NCI-H2081 (cell line): ENCODE measurements at places on chromosomes 1 and 21.

DNA sequence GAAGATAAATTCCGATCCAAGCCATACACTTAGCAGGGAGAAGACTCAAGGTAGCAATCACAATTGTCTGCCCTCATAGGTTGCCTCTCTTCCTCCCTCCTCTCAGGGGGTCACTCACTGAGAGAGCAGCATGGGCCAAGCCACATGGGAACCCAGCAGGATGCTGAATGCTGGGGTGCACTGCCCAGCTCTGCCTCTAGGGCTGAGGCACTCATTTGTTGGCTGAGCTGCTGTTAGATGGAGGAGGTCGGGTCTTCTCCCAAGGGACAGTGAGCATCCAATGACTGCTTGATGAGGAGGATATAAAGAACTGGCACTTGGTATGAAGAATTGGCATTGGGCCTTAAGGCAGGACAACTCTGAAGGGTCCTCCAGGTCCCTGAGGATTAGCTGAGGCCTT, 418.8 kb downstream of the SIPA1L2 start:
- DNase-seq, result peak; percentile 9

- no peak for DNase-seq
Measured at GRCh38 chr1:205772607-205773032, 2.7 kb downstream of the RAB29 start.

DNA sequence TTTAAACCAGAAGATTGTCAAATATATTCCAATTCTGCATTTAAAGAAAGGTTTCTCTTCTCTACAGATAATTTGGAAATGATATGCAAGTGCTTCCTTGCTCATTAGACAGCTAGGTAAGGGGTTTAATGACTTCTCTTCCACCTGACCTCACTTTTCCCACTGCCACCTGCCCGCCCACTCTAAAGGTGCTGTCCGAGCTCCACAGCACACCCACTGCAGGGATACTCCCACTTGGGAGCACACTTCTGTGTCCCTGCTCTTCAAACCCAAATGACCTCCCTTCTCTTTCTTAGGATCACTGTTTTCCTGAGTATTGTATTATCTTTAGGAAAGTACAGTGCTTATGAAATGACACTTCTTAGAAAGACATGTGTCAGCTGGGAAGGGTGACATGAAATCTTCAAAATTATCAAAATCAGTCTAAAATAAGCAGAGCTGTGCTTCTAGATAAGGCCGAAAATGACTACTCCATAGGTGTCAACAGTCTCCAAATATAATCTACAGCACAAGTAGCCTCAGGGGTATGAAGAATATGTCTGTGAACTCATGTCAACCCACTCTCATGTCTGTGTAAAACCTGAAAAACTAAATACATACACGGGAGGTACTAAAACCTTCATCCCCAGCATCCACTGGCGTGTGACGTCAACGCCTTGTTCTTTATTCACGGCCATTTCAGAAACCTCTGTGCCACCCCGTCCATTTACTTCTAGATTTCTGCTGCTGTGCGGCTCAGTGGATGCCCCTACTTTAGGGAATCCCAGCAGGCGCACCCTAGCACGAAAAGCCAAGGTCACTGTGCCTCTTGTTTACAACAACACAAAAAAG, 71.0 kb downstream of the SLC45A1 start:
- DNase-seq, result no peak

DNA sequence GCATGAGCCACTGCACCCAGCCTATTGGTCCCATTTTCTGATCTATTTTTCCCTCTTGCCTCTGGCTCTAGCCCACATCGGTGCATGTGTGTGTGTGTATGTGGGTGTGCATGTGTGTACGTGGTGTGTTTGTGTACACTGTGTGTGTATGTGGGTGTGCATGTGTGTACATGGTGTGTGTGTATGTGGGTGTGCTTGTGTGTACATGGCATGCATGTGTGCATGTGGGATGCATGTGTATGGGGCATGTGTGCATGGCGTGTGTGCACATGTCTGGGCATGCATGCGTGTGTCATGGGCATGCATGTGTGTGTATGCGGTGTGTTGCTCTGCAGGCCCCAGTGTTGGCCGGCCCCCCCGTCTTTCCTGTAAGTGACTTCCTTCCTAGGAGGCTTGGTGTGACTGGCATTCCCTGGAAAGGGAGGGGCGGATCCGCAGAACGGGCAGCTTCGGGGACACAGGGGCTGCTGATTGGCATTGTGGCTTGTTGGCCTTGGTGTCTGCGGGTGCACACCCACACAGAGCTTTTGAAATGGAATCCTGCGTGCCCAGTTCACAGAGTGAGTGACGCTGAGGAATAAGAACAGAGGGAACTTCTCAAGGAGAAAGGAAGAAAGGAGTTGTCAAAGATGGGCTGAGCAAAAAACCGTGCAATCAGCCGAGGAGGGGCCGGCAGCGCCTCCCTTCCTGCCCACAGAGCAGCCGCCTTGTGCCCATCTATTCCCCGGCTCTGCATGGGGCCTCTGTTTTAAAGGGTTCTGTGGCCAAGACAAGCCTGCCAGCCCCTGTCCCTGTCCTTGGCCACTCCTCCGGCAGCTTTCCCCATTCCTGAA, 8.0 kb downstream of the PDXK start:
- no peak for DNase-seq

DNA sequence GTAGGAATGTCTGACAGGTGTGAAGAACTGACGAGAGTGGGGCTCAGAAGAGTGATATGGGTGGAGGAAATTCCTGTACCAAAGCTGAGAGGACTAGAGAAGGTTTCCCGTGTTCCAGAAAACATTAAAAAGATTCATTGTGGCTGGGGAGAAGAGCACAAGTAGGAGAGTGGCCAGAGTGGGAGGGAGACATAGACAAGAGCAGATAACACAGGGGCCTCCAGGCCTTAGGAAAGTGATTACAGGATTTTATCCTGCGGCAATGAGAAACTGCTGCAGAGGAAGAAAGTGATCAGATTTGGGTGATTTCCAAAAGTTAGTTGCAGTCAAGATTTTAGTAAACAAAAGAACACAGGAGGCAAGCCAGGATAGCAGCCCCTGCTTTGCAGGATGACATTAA, 7.9 kb downstream of the C8B start:
- no peak for DNase-seq

GRCh38 chr1:211761400-211761799, 69.2 kb downstream of the LPGAT1 start:
- DNase-seq, result no peak

DNA sequence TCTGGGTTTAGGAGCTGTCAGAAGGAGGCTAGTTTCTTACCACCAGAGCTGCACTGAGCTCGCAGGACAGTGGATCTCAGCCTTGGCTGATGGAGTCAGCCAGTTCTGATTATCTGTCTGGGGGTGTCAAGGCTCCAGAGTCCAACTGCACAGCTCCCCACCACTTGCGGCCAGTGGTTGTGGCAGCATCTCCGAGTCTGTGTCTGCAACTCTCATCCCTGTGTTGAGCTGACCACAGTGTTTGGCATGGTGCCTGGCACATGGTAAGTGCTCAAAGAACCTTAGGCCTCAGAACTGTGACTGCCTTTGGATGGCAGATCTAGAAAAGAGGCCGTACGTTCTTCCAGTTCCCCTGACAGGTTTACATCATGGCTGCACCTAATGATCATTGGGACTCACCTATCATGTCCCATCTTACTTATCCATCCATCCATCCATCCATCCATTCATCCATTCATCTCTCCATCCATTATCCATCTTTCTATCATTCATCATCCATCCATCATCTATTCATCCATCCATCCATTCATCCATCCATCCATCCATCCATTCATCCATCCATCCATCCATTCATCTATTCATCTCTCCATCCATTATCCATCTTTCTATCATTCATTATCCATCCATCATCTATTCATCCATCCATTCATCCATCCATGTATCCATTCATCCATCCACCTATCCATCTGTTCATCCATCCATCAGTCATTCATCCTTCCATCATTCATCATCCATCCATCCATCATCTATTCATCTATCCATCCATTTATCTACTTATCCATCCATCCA, 114.5 kb downstream of the CRYAA start:
- DNase-seq, result no peak

- no peak for DNase-seq
Measured at GRCh38 chr1:164804366-164804765, 245.4 kb downstream of the PBX1 start.

DNA sequence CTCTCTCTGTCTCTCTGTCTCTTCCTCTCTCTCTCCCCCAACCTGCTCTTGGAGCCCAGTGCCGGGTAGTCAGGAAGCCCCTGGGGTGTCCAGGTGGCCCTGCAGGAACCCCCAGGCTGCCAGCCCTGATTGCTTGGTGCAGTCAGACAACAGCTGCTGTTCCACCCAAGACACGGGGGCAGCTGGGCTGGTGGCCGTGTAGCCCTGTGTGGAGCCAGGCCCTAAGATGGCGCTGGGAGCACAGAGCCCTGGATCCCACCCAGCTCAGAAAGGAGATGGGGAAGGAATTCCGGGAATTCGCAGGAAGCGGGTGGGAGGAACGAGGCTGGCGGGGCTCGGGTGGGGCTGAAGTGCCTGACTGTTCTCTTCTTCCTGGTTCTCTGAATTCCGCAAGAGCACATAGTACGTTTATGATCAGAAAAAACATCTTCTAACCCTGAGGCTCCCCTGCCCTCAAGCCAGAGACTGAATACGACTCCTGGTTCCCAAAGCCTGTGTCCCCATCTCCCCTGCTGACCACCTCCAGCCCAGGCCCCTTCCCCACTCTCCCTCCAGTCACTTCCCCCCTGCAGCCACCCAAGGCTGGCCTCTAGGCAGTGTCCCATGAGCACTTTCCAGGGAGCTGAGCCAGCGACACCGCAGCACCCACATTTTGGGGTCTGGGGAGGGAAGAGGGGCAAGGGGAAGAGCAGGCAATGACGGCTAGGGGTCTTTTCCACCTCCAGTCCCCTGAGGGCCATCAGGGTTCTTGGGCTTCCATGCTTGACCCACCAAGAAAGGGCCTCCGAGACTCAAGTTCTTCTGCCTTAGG, 55.0 kb downstream of the WNT9A start:
- no peak for DNase-seq

- no peak for DNase-seq
Measured at GRCh38 chr1:182709225-182709764, 24.9 kb upstream of the RGS8 start.

DNA sequence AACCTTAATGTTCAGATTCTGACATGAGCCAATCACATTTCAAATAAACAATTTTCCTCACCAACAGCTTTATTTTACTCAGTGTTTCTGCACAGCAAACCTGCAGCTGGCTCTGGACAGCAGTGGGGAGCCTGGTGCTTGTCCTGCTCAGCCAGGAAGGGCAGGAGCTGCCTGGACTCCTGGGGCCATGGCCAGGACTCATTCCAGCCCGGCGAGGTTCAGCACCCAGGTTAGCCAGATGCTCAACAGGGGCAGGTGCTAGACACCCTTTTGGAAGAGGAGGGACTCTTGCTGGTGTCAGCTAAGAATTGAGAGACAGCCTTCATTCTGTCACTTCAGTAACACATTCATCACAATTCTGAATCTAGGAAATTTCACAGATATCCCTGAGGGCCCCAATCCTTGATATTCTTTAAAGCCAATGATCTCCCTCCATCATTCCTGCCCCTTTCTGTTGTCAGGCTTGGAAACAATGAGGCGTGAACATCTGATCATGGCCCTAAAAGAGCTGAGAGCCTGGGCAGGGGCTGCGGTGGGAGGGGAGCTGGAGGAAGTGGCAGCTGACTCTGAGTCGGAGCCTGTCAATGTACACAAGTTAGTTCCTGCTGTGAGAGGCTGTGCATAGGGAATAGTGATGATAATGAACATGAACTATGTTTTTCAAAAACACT, 251.3 kb downstream of the SDCCAG8 start:
- DNase-seq, result peak; percentile 72

DNA sequence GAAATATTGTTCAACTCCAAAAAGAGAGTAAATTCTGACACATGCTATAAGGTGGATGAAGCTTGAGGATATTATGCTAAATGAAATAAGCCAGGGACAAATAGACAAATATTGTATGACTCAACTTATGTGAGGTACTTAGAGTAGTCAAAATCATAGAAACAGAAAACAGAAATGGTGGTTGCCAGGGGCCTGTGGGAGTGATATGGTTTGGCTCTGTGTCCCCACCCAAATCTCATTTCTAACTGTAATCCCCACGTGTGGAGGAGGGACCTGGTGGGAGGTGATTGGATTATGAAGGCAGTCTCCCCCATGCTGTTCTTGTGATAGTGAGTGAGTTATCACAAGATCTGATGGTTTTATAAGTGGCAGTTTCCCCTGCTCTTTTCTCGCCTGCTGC, 24.7 kb upstream of the DISP1 start:
- no peak for DNase-seq

- no peak for DNase-seq
Measured at GRCh38 chr1:205593532-205593931, 38.3 kb downstream of the ELK4 start.

DNA sequence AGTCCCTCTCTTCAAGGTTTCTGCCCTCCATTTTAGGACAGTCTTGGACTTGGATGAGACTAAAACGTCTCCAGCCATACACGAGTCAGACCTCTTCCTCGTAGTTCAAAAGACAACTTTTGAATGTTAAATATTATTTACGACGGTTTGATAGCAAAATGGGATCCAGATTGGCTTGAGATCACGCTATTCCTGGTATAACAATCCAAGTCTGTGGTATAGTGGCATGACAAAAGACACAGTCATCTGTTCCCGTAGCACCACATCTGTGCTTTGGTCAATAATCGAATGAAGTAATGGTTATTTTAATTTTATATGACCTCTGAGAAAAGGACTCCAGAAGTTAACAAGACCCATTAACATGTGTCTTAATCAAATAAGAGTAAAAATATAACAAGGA, 7.0 kb downstream of the PCP4 start:
- DNase-seq, result no peak

DNA sequence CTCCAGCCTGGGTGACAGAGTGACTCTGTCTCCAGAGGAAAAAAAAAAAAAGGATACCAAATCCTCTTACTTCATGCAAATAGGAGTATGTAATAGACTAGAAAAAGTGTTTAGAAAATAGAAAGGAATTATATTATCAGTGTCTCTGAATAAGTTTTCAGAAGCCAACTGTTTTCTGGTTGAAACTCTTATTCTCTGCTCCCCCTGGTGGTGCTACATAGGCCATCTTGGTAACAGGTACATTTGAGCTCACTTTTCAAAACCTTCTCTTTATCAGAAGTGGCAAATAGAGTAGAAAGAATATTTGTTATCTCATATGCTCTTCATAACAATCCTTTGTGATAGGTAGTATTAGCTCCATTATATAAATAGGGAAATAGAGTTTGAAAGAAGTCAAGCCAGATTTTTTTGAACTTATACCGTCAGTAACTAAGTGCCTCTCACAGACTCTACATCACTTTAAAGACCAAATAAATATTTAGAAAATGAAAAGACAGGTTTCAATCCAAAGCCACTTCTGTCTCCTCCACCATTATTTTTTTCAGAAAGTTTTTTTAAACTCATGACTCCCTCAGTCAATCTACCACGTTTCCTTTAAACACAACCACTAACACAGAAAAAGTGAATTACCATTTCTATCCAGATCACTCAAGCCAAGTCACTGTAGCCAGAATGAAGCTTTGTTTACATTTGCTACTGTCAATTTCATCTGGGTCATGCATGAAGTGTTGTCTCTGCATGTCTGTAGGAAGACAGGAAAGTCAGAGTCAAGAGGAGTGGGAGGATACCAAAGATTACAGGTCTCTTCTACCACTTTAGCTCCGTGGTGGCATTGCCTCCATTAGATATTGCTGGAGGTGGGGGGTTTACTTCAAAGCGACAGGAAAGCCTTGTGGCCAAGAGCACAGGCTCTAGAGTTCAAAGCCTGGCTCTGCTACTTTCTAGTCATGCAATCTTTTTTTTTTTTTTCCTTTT, 45.6 kb downstream of the IL23R start:
- no peak for DNase-seq
